ENCODE measurements at places on chromosomes 3 and 15.

GRCh38 chr3:39401983-39402382 is 4.5 kb upstream of the RPSA start:
- no peak for DNase-seq

DNA sequence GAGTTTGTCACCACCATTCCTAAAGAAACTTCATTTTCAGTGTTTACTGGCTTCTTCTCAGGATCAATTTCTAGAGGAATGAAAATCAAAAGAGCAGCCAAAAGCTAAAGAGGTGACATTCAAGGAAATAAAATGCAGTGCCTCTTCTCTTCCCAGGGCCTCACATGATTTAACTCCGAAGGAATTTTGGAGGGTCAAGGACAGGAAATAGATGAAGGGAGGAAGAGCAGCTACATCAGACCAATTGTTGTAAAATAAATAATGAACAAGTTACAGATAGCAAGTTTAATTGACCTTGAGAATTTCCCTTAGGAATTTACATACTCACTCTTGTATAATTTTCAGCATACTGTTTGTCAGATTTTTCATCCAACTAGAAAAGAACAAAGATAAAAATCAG is 78.1 kb downstream of the LRRFIP2 start:
- DNase-seq, result peak; percentile 58

GRCh38 chr15:98845138-98845884 is 162.3 kb downstream of the PGPEP1L start:
- no peak for DNase-seq

- DNase-seq, result no peak
Observed at GRCh38 chr3:73787620-73788019, 162.9 kb upstream of the PDZRN3 start.

GRCh38 chr3:14876921-14877333 is 58.2 kb downstream of the FGD5 start:
- peak; percentile 74 for DNase-seq

GRCh38 chr3:154018100-154018696 is 103.0 kb upstream of the ARHGEF26 start:
- DNase-seq, result no peak

- no peak for DNase-seq
Observed at GRCh38 chr3:152779653-152780052, 55.3 kb upstream of the P2RY1 start.

GRCh38 chr3:30098243-30098642 is 508.2 kb upstream of the TGFBR2 start:
- DNase-seq, result no peak

- DNase-seq, result peak; percentile 47
Observed at GRCh38 chr3:180804916-180805315, 107.6 kb upstream of the FXR1 start.

DNA sequence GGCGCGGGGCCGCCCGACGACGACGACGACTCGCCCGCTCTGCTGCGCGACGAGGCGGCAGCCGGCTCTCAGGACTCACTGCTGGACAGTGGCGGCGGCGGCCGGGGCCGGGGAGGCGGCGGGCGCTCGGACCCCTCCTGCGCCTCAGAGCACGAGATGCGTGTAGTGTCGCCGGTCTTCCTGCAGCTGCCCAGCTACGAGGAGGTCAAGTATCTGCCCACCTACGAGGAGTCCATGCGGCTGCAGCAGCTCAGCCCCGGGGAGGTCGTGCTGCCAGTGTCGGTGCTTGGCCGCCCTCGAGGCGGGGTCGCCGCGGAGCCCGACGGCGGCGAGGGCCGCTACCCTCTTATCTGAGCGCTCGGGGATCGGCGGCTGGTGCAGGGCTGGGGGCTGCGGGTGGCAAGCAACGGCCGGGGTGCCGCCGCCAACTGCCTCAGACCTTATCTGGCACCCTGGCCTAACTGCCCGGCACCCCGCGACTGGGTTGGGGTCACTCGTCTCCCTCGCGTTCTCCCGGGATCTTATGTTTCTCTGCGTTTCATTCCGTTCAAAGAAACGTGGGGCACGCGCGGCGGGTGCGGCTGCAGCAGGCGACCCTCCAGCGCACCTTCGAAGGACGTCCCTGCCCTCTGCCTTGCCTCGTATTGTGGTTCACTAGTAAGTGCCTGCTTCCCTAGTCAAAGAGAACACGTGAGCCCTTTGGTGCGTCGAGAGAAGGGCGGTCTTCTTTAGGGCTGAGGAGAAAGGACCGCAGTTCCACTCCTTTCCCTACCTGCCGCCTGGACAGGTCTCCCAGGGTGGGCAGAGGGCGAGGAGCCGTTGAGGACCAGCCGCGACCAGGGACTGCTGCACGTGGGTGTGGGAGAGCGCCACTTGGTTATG is 1.0 kb downstream of the C3orf80 start:
- peak; percentile 30 for DNase-seq

DNA sequence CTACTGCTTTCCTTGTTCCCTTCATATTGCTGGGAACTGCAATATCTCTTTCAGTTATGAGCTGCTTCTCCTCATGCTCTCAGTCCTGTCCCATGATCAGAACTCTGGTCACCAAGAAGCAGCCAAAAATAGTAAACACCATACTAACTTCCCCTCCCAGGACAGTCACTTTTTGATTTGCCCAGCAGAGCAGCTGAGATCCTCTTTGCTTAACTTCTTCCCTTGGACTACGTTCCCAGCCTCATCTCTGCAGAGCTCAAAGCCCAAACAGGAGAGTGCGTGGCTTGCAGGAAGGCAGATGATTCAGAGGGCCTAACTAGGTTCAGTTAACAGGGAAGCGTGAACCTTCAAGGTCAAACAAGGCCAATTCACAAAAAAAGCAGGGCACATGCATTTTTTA is 153.2 kb downstream of the CTNNB1 start:
- DNase-seq, result no peak

DNA sequence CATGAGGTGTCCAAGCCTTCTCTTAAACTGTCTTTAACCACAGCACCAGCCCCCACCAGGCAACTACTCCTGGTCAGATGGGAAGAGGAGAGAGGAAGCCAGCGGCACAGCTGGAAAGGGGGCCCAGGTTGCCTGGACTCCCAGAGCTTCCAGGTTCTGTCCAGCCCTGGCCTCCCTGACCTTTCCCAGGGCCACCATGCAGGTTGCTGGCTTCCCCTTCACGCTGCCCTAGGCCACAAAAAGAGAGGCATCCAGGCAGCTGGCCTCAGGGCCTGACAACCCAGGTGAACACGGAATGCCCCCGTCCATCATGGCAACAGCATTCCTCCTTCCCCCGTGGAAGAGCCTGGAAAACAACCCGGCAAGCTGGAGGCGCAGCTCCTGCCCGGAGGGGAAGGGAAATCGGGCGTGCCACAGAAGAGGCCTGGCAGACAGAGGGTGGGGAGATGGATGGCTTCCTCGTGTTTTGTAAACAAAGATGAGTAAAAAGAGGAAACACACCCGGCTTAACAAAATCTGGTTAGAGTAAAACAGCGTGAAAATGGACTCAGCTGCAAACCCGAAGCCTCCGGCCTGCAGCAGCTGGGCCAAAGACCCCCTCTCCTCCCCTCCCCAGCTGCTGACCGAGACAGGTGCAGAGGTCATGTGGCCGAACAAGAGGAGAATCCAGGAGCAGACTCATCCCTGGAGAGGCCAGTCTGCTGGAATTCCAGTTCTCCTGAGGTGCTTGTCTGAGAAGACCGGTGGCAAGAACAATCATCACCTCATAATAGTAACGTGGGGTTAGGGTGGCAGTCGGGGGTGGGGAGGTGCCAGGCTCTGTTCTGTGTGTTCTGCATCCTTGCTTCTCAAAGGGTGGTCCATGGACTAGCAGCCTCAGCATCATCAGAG is 15.5 kb downstream of the BMF start:
- no peak for DNase-seq

GRCh38 chr3:56822501-56822900 is 20.8 kb upstream of the ARHGEF3 start:
- no peak for DNase-seq

DNA sequence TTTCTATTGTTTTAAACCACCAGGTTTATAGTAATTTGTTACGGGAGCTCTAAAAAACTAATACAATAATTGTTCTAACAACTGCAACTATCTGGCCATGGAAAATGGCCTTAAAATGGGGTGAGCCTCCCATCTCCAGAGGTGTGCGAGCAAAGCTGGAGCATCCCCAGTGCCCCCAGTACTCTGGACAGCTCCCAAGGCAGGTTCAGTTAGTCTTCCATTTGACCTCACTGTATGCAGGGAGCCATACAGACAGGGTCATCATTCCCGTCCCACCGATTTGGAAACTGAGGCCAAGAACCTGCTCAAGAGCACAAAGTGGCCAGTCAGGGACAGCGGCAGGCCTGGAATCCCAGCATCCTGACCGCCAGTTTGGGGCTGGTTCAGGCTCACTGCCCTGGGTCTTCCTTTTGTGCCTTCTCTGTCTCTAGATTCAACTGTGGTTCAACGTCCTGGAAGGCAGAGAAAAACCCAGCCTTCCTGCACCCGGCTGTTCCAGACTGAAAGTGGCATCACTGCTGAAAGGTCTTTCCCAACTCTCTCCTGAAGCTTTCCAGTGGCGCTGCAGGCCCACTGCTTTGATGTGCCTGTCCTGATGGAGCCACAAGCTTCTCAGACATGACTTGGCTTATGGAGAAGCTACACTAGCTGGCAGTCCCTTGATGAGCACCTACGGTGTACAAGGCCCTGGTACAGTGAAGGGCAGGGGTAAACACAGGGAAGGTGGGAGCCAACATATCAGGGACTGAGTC is 76.6 kb upstream of the LINGO1 start:
- DNase-seq, result no peak

- DNase-seq, result peak; percentile 11
Observed at GRCh38 chr15:91099995-91100813, at the start of gene SV2B. Gene SV2B (plus strand): TSS chr15:91100257. CDS start chr15:91226264, 126,007 bp downstream.

DNA sequence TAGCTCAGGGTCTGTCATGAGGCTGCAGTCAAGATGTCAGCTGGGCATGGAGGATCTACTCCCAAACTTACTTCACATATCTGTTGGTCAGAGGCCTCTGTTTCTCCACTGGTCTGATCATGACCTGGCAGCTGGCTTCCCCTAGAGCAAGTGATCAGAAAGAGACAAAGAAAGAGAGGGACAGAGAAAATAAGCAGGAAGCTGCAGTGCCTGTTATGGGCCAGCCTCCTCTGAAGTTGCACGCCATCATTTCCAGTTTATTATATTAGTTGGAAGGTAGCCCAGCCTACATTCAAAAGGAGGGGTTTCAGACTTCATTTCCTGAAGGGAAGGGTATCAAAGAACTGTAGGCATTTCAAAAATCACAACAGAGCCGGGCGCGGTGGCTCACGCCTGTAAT is 5.0 kb upstream of the RPP25 start:
- DNase-seq, result peak; percentile 87

DNA sequence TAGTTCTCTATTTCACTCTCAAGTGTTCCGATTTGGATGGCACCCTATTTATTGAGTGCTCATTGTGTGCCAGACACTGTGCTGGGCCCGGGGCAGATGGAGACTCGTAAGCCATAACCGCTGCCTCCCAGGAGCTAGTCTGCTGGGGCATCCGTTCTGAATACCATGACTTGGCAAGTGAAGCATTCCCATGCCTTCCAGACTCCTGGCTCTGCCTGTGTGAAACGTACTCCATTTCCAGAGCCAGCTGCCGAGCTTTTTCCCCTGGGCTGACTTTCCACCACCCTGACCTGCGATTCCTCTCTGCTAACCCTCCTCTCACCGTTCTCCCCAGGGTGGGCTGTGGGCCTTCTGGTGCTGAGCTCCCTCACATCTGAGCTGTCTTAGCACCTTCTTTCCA is 303.1 kb upstream of the CTDSPL start:
- no peak for DNase-seq

DNA sequence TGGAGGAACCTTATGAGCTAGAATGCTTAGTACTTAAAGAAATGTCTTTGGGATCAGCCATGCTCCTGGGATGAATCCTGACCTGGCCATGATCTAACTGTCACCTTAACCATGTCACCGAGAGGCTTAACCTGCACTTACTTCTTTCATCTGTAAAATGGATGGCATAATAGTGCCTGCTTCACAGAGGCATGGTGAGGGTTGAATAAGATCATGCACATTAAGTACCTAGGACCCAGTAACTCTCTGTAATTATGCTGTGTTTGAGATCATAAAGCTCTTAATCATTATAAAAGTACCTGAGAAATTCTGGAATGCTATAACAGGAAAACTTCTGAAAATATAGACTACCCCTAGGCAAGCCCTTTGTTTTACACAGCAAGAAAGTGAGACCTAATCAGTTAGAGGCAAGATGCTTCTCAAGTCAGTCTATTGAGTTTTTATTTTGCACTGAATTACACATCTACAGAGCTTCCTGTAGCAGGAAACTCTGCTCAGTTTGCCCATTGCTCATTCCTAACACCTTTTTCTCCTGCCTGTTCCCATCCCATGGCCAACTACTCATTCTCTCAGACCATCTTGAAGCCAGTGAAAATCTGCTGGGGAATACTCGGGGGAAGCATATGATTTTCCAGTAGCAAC is 1015.5 kb upstream of the CFAP20DC start:
- DNase-seq, result no peak

- DNase-seq, result peak; percentile 3
Observed at GRCh38 chr15:42772144-42772543, 35.2 kb upstream of the CDAN1 start.

GRCh38 chr3:9280451-9281219 is 31.2 kb upstream of the SRGAP3 start:
- DNase-seq, result no peak

GRCh38 chr15:67715170-67715569 is 110.1 kb upstream of the SKOR1 start:
- no peak for DNase-seq

- no peak for DNase-seq
Observed at GRCh38 chr3:51715231-51715976, 8.5 kb downstream of the GRM2 start.

DNA sequence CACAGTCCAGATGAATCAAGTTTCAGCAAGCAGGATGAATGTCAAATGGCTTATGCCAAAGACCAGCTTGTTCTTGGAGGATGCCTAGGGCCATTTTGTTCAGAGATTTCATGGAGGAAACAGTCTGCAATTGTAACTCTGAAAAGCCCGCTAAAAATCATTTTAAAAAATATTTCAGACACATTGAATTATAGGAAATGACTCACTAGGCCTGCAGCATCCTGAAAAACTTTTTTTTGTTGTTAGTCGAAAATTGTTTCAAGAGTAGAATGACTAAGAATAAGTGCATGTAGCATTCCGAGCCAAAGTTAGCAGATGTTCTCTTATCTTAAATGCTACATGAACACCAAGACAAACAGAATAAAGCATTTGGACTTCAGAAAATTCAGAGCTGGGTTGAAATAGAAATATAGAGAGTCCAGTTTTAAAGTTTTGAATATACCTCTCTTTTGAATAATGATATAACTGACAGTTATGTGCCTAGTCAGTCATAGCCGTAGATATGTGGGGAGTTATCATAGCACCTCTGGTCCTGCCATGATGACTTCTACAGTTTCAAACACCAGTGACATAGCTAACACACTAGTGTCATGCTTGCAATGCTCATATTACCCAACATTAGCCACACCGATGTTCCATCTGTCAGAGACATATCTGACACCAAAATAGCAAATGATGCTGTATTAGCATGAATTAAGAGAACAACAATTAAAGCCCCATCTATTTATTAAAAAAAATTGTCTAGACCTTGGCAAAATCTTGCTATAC is 1462.8 kb upstream of the GBE1 start:
- peak; percentile 78 for DNase-seq

- DNase-seq, result no peak
Observed at GRCh38 chr15:78035321-78035751, 42.2 kb downstream of the TBC1D2B start.

GRCh38 chr15:90192961-90193786 is 8.0 kb upstream of the SEMA4B start:
- DNase-seq, result no peak

- DNase-seq, result no peak
Observed at GRCh38 chr3:131917006-131917405, 117.8 kb downstream of the CPNE4 start.
